Muscle of back (tissue), 13 donors: ENCODE measurements at places on chromosomes 12 and 14.

DNA sequence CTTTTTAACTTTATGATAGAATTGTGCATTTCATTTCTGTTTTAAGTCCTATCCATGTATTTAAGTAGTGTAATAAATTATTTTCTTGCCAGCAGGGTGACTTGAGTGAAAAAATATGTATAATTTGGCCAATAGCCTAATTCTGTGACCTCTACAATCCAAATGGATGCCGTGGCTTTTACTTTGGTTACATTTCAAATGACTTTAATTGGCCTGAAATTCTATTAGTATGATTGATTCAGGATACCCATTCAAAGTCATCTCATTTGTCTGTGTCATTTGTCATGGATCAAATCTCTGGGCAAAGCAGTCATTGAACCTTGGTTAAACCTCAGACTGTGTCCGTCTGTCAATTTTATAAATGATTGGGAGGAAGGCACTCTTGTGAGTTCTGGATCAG, 29.6 kb downstream of the CRADD start:
- DNase-seq: no peak

DNA sequence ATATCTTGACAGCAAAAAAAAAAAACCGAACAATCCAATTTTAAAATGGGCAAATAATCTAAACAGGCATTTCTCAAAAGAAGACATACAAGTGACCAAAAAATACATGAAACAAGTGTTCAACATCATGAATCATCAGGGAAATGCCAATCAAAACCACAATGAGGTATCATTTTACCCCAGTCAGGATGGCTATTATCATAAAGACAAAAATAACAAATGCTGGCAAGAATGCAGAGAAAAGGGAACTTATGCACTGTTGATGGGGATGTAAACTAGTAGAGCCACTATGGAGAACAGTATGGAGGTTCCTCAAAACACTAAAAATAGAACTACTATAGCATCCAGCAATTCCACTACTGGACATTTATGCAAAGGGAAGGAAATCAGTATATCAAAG, 448.2 kb downstream of the RGS6 start:
- DNase-seq: no peak

GRCh38 chr12:44059476-44059875, 223.6 kb downstream of the TMEM117 start:
- DNase-seq: no peak

DNA sequence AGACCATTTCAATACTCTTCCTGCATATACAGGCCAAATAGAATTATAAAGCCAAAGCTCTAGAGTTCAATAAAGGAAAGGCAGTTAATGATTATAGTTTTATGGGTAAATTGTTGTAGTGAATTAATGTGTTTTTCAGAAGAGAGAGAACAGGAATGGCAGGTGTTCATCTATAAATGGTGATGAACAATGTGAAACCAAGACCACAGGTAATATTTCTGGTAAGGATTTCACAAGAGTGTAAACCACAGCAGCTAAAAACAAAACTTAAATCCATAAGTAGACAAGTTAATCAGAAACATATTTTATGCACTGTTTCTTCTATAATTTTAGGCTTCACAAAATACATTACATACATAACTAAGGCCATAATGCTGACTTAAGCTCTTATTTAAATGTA, 204.4 kb downstream of the SYT1 start:
- DNase-seq: no peak

DNA sequence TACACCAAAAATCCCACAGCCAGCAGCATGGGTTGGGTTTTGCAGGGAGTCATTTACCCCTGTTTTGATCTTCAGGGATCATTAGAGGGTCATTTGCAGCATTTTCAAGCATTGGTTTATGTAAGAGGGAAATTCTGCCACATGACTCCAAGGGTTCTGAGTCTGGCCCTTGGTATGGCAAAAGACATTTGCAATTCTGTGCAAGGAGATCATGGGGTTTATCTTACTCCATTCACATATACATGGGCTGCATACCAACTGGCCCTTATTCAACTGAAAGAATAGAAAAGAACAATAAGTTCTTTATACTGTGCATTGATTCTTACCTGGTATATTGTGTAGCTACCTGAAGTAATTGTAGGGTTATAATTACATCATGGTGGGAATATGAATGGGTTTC, 13.7 kb downstream of the SIX4 start:
- DNase-seq: no peak

DNA sequence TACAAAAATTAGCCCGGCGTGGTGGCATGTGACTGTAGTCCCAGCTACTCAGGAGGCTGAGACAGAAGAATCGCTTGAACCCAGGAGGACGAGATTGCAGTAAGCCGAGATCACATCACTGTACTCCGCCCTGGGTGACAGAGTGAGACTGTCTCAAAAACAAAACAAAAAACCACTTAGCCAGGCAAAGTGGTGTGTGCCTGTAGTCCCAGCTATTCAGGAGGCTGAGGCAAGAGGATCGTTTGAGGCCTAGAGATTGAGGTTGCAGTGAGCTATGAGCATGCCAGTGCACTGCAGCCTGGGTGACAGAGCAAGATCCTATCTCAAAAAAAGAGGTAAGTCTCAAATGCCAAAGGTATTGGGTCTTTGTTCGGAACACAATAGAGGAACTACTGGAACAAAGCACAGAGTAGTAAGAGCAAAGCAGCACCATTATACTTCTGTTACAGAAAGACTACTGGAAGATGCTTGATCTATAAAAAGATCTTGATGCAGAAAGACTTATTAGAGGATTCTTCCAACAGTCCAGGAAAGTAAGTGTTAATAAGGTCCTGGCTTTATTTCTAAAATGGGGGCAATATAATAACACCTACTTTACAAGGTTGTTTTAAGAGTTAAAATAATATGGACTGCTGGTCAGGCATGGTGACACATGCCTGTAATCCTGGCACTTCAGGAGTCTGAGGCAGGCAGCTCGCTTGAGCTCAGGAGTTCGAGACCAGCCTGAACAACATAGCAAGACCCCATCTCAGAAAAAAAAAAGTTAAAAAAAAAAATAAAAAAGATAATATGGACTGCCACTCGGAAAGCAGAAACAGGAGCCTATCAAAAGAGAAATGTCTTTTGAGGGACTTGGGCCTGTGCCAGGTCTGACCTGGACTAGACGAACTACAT, 29.9 kb downstream of the BTBD7 start:
- no peak for DNase-seq

GRCh38 chr12:52901715-52902541, 2.9 kb downstream of the KRT8 start:
- no peak for DNase-seq

DNA sequence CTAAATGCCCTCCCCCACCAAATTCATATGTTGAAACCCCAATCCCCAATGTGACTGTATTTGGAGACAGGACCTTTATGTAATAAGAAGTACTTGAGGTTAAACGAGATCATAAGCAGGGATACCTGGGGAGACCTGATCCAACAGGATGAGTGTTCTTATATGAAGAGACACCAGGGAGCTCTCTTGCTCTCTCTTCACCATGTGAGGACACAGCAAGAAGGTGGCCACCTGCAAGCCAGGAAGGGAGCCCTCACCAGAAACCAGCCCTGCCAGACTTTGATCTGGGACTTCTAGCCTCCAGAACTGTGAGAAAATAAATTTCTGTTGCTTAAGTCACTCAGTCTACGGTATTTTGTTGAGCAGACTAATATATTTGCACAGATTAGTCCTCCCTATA, 113.6 kb downstream of the NUAK1 start:
- no peak for DNase-seq

DNA sequence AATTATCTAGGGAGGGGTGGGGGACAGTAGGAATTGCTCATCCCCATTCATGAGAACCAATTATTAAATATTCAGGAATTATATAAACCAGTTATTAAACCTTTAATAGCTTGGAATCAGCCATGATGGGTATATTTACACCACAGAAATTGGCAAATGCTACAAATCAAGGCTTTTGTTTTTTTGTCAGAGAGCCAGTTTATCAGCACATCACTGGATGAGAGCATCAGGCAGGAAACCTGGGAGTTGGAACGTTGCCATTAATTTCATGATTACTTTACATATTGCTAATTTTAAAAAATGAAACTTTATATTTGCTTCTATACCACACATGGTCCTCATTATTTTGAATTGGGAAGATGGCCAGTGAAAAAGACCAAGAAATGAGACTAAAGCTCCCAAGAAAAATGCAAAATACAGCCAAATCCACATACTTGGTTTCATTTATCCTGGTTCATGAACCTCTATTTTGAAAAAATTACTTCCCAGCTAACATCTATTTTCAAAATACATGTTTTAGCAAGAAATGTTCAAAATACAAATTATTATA, 48.4 kb downstream of the ATL1 start:
- peak; percentile 83 for DNase-seq

GRCh38 chr14:100568164-100568997, 18.8 kb downstream of the BEGAIN start:
- DNase-seq: no peak

- DNase-seq: no peak
Measured at GRCh38 chr12:116135209-116135930, 142.1 kb downstream of the MED13L start.

- DNase-seq: no peak
Measured at GRCh38 chr12:39912211-39912980, 193.5 kb downstream of the SLC2A13 start.

DNA sequence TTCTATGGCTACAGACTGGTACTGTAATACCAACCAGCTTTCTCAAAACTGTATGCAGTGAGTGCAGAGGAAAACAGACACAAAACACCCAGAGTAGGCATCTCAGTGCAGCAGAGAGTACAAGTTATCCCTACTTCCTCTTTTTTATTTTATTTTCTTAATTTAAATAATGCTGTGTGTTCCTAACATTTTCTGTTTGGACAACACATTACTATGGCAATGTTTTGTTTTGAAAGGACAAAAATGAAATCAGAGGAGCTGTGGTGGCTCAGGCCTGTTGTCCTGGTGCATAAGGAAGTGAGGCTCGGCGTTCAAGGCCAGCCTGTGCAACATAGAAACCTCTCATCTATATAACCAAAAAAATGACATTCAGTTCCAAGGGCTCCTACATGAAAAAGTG, 33.7 kb upstream of the SELPLG start:
- no peak for DNase-seq

GRCh38 chr12:12039897-12040296, 30.8 kb upstream of the BCL2L14 start:
- no peak for DNase-seq

DNA sequence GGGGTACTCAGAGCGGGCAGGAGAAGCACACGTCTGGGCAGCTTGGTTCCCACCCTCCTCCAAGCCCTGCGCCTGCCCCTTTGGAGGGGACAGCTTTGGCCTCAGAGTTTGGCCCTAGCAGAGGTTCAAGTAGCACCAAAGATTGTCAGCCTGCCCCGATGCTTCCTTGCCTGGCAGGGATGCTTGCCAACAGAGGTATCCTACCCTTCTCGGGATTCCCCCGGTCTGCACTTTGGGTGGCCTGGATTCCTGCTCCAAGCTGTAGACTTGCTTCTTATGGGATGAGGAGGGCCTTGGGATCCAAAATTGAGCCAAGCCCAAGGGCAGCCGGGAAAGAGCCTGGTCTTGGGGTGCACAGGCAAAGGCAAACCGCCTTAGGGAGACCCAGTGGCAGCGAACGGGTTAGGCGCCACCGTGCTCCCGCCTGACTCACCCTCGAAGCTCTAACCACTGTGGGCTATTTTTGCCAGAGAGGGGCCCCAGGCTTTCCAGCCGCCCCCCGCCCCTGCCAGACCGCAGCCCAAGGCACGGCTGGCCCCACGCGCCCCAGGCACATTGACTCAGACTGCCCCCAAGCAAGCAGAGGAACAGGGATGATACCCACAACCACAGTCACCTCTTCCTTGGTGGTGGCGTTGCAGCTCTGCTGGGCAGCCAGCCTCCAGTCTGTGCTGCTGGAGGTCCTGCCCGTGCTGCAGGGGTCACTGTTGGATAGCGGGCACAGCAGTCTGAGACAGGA, 847 bp upstream of the WNT10B start:
- no peak for DNase-seq

DNA sequence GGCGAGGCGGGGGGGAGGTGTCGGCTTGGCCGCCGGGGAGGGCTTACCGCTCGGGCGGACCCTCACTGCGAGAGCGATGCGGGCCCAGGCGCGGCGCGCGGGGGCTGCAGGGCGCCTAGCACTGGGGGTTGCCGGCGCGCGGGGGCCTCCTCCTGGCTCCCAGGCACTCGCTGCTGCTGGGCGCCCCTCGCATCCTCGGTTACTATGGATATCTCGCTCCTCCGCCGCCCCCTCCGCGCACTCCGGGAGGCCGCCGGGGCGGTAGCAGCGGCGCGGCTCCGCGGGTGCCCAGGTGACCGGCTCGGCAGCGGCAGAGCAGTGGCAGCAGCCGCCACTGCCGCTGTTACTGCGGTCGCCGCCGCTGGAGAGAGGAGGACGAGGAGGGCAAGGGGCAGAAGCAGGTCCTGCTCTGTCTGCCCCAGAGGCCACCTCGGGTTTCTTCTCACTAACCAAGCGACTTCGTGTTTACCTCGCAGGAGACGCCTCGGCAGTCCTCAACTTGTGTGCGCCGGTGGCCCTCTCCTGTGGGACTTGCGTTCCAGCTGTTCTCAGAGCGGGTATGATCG, 250.1 kb downstream of the APAF1 start:
- no peak for DNase-seq

DNA sequence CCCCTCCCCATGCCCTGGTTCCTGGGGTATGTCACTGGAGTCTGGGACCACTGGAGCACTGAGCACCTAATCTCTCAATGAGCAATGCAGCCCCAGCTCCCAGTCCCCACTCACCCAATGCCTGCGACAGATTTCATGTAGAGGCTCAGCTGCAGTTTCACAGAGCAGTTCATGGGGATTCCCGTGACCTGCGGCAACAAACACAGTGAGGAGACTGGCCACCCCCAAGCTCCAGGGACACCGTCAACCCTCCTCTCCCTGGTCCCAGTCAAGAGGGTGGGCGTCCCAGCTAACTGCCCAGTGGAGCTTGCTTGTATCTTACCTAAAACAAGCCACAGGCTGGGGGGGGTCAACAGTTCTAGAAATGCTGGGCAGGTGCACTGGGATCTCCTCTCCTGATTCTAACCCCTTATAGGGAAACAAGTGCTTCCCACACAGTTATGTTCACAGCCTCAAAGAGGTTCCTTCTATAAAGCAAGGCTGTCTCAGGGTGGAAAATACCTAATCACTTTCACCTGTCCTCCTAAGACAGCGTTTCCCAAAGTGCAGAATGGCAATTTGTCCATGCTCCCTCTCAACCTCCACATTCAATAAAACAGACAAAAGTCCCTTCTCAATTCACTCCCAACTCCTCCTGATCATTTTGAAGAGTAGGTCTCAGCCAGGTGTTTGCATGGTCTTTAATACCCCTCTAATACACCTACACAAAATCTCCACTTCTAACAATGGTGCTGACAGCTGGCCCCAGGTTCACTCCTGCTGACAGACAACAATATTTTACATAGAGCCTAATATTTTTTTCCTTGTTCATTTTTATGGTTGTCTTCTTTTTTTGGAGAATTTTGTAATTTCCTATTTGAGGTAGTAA, 68.3 kb downstream of the SCARB1 start:
- DNase-seq: no peak

GRCh38 chr12:65450625-65451024, 172.1 kb downstream of the MSRB3 start:
- no peak for DNase-seq
